Cardiac muscle cell (in vitro differentiated cells and primary cell): ENCODE measurements at places on chromosomes 7 and 10. TPM values are rescaled to one million over a fixed set of nuclear protein-coding genes. Genes with fewer than 3 reads are reported as not detected.

Gene ARHGEF5
- 1.00 and 1.2 TPM in 2 replicates for polyA plus RNA-seq

Gene ZNF239
- 2.8 and 5.0 TPM in 2 replicates for polyA plus RNA-seq

DNA sequence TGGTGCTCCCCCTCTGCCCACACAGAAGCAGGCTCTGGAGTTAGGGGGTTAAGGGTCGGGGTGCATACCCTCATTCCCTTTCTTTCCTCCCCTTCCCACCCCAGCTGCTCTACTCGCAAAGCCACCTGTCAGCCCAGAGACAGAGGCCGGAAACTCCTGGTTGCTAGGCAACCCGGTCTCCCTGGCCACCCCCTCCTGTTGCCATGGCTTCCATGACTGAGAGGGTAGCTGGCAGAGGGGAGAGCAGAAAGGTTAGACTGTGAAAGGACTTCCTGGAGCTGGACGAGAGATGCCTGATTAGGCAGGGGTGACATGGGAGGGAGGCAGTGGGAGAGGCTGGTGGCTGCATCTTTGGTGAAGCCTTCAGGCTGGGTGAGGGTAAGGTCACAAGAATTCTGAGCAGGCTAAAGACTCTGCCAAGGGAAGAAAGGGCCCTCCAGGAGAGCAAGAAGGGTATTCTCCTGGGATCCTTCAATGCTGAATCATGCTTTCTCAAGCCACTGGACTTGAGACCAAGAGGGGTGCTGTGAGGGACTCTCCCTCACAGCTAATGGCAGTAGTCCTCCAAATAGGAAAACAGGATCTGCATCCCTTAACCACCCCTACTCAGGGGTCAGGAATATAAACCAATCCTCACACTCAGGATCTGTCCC is 5.4 kb downstream of the PSD start:
- DNase-seq, result no peak

GRCh38 chr10:11257440-11258090 is 239.9 kb downstream of the CELF2 start:
- DNase-seq, result no peak

Gene DUSP5
- polyA plus RNA-seq, result 64.1 and 99.5 TPM in 2 replicates

Gene GPNMB
- polyA plus RNA-seq, result 1.3 and 1.6 TPM in 2 replicates

Gene CRYGN
- polyA plus RNA-seq, result 0.46 and 0.77 TPM in 2 replicates

- DNase-seq, result peak; percentile 38
Measured at GRCh38 chr7:66758950-66759628, 18.6 kb downstream of the RABGEF1 start.

DNA sequence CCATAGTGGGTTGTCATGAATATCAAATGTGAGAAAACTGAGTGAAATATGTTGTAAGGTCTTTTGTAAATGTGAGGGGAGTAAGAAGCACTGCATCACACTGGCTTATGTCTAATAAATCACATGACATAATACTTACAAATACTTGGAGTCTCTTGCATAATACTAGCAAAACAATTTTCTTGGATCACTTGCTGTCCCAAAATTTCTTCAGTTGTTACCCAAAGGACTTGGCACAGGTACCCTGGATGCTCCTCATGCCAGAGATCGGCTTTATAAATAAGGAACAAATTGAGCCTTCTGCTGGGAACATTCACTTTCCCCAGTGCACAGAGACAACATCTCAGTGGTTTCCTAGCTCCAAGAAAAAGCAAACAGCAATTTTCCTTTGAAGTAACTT is 5.0 kb upstream of the LRIT2 start:
- no peak for DNase-seq

GRCh38 chr7:18890134-18890533 is 227.3 kb downstream of the TWIST1 start:
- no peak for DNase-seq

DNA sequence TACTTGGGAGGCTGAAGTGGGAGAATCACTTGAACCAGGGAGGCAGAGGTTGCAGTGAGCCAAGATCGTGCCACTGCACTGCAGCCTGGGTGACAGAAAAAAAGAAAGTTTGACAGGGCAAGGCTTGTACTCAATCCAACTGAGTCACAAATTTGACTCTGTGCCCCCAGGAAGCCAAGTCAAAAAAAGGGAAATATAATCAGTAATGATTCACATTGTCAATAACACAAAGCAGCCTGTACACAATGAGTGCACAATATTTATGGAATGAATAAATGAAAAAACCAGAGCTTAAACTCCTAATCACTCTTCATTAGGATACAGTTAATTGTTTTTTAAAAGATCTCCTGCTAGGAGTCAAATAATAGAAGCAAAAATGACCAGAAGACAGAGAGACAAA is 6.4 kb downstream of the NAPEPLD start:
- no peak for DNase-seq

GRCh38 chr10:119401671-119402395 is 140.7 kb downstream of the RGS10 start:
- no peak for DNase-seq

DNA sequence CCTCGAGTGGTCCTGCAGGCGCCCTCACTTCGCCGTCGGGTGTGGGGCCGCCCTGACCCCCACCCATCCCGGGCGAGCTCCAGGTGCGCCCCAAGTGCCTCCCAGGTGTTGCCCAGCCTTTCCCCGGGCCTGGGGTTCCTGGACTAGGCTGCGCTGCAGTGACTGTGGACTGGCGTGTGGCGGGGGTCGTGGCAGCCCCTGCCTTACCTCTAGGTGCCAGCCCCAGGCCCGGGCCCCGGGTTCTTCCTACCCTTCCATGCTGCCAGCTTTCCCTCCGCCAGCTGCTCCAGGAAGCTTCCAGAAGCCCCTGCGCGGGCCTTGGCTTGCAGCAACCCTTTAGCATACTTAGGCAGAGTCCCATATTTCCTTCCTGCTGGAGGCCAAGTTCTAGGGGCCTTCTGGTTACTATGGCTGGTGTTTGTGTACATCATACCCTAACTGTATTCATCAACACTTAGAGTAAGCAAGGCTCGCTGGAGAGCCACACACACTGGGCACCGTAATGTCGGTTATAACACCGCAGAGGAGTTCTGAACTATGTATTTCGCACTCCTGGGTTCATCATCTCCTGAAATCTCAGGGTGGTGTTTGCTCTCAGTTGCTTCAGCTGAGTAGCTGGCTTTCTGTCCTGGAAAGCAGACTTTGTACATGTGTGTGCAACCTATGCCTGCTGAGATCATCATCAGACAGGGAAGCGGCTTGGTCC is 471 bp downstream of the MGMT start:
- DNase-seq, result no peak

DNA sequence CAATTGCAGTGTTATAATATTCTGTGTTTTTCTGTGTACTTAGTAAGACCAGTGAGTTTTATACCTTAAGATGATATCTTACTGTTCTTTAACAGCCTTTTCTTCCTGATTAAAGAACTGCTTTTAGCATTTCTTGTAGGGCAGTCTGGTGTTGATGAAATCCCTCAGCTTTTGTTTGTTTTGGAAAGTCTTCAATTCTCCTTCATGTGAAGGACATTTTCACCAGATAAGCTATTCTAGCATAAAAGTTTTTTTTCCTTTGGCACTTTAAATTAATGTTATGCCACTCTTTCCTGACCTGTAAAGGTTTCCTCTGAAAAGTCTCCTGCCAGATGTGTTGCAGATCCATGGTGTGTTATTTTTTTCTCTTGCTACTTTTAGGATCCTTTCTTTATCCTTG is 1059.8 kb downstream of the LRMDA start:
- DNase-seq, result peak; percentile 70

Gene ELN
- 0.54 TPM in 1 of 2 replicates, not detected in the other for polyA plus RNA-seq

DNA sequence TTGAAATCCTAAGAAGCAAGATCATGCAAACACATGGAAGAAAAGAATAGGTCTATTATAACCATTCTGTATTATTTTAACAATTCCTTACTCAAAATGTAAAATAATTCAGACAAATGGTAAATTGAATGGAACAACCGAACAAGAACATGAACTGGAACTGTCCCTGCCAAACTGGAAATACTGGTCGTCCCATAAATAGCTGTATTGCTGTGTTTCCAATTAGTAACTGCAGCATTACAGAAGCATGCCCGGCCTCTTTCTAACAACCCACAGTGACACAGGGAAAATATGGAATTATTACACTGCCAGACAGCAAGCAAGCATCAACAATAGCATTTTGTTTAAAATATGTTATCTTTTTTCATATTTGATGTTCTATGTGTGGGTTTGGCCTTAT is 1138.5 kb upstream of the PHF14 start:
- DNase-seq, result no peak

Gene GIMAP5
- 0.22 and 1.3 TPM in 2 replicates for polyA plus RNA-seq
